Activated CD4-positive, alpha-beta T cell treated with anti-CD3 and anti-CD28 coated beads for 48 hours (primary cell): ENCODE measurements at places on chromosomes 4 and X.

GRCh38 chr4:153788051-153788412 is 851 bp downstream of the SFRP2 start:
- DNase-seq, result no peak

DNA sequence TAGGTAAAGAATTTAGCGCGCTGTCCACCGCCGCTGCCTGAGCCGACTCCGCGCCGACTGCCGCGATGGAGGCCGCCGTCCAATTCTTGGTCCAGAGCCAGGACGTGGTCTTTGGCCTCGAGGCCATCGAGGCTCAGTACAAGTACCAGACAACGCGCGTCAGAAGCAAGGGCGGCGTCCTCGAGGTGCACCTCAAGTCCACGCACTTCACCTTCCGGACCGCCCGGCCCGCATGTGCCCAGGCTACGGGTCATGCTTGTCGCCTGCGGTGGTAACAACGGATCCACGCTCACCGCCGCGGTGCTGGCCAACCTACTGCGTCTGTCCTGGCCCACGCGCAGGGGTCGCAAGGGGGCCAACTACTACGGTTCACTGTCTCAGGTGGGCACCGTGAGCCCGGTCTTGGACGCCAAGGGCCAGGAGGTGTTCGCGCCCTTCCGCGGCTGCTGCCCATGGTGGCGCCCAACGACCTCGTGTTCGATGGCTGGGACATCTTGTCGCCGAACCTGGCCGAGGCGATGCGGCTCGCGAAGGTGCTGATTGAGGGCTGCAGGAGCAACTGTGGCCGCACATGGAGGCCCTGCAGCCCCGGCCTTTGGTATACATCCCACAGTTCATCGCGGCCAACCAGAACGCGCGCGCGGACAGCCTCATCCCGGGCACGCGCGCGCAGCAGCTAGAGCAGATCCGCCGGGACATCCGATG is 128.0 kb downstream of the ANAPC4 start:
- no peak for DNase-seq

DNA sequence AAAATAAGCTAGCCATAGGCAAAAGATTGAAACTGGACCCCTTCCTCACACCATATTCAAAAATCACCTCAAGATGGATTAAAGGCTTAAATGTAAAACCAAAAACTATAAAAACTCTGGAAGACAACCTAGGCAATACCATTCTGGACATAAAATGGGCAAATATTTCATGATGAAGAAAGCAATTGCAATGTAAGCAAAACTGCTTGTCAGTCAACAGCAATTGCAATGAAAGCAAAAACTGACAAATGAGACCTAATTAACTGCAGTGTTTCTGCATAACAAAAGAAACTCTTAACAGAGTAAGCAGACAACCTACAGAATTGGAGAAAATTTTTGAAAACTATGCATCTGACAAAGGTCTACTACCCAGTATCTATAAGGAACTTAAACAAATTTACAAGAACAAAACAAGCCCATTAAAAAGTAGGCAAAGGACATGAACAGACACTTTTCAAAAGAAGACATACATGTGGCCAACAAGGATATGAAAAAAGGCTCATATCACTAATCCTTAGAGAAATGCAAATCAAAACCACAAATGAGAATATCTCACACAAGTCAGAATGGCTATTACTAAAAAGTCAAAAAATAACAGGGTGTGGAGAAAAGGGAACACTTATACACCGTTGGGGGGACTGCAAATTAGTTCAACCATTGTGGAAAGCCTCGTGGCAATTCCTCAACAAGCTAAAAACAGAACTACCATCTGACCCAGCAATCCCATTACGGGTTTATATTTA is 46.7 kb downstream of the CFAP299 start:
- no peak for DNase-seq

- no peak for DNase-seq
Observed at GRCh38 chr4:34723605-34724004, 1520.7 kb downstream of the ARAP2 start.

DNA sequence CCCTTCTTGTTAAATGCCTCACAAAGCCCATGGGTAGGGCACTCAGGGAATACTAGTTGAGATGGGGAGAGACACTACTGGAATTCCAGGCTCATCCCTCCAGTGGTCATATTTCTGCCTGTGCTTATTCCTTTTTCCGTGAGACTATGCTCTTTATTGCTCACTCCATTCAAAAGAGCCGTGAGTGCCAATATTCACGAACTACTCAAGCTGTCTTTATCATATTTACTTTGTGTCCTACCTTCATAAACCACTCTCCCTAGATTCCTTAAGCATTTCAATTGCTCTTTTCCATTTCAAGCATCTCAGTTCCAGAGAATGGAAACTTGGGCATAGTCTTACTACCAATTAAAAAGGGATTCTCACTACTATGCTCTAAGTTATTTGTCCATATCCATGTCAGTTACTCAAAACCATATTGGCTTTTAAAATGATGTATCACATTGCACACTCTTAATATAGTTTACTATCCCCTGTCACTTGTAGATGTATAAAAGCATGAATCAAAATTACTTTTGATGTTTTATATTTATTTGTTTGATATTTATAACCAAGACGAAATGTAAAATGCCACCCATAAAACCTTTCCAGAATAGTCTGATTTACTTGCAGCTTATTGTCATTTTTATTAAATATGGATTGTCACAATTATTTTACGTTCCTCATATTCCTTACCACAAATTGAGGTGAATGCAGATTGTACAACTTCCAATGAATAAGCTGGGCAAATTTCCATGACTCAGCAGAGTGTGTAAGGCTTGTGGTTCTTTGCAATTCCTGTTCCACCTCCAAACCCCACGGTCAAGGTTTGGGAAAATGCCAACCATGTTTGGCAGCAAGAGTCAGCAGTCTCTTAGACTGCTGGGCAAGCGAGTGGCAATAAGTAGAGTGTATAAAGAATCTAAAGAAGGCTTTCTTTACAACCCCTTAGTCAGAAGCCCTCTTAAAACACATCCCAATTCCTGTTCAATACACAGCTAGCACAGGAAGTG is 24.4 kb downstream of the ENOX2 start:
- DNase-seq, result no peak

- DNase-seq, result no peak
Observed at GRCh38 chrX:32842053-32842452, 369.3 kb downstream of the DMD start.

DNA sequence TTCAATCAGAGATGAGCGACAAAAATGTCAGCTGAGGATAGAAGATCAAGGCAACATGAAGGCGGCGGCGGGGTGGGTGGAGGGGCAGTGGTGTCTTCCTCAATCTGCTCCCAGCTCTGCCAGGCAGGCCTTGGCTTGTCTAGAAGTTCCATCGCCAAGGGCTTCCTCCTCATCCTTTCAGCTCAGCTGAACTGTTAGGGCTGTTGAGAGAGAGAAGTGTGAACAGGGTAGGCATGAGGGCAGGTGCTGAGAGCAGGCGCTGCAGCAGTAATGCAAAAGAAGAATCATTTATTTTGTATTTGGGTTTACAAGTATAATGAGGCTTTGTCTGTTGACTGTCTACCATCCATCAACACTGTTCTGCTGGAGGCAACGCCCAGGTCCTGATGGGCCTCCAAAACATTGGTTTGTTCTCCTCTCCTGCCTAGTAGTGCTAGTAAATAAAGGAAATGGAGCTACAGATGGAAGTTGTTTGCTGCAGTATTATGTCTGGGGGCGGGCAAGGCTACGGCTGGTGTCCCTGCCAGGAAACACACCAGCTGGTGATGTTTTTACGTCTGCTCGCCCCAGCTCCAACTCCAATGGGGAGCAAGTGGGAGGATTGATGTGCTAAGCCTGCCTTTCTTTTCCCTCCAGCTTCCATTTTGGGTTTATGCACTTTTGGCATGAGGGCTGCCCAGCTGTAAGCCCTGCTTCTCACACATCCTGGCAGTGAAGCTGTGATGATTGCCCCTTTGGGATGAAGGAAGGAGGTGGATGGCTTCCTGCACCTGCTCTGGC is 139.4 kb upstream of the BOD1L1 start:
- no peak for DNase-seq

GRCh38 chr4:79563219-79563618 is 155.2 kb upstream of the GK2 start:
- no peak for DNase-seq

- DNase-seq, result no peak
Observed at GRCh38 chr4:140645614-140646412, 77.1 kb upstream of the UCP1 start.

DNA sequence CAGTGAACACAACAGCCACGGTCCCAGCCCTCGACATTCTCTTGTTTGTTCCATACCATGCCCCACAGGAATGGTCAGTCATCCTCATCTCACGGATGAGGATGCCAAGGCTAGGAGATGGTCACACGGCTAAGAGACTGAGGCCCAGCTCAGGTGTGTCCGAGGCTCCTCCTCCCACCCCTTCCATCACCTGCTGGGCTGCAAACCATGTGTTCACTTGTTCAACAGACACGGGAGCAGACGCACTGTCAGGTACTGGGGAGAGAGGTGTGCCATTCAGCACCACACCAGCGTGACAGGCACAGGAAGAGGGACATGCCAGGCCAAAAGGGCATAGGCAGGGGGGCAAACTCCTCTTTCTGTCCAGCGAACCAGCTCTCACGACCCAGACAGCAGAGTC is 45.9 kb downstream of the ABLIM2 start:
- no peak for DNase-seq

GRCh38 chr4:143402776-143403552 is 66.3 kb downstream of the GAB1 start:
- DNase-seq, result no peak

DNA sequence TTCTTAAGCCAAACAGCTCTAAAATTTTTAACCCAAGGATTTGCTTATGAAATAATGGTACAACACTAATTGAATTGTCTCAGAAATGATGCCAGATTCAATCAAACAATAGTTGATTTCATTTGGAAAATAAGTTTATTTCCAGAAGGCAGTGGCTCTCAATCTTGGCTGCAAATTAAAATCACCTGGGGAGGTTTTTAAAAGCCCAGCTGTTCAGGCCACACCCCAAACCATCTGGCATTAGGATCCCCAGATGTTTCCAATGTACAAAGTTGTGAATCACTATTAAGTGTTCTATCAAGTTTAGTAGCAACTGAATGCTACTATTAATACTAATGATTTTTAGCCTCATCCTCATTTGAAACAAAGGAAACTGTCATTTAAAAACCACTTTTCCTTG is 22.2 kb downstream of the TMEM184C start:
- no peak for DNase-seq

DNA sequence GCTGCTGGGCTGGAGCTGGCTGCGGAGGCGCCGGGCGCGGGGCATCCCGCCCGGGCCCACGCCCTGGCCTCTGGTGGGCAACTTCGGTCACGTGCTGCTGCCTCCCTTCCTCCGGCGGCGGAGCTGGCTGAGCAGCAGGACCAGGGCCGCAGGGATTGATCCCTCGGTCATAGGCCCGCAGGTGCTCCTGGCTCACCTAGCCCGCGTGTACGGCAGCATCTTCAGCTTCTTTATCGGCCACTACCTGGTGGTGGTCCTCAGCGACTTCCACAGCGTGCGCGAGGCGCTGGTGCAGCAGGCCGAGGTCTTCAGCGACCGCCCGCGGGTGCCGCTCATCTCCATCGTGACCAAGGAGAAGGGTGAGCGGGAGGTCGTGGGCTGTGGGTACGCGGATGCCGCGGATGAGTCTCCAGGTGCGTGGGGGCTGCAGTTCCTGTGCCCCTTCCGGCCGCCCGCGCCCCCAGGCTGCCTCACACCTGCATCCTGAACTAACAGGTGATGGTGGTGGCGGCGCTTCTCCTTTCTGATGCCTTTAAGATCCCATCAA is 499 bp downstream of the CYP2U1 start:
- peak; percentile 32 for DNase-seq

GRCh38 chr4:126916049-126916625 is 716.6 kb upstream of the INTU start:
- DNase-seq, result no peak
